Activated T-cell treated with anti-CD3 and anti-CD28 coated beads for 24 hours (primary cell): ENCODE measurements at places on chromosomes 16 and 17.

DNA sequence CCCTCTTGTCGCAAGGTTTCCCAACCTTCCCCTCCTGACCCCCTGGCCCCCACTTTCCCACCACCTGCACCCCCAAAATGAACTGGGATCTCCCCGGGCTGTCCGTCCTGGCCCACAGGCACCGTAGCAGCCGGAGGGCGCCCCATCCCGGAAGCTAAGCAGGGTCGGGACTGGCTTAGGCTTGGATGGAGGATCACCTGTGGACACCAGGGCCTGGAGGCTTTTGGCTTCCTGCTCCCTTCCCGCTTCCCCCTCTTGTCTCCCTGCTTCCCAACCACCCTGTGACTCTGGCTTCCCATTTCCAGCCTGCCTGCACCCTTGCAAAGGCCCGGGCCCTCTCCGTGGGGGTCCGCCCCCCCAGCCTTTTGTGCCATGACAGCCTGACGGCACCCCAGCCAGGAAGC lies 2291.3 kb downstream of the TP53TG3F start:
- DNase-seq = no peak

- DNase-seq = no peak
These were observed 854.1 kb downstream of the KCNJ2 start for GRCh38 chr17:71023249-71024030.

DNA sequence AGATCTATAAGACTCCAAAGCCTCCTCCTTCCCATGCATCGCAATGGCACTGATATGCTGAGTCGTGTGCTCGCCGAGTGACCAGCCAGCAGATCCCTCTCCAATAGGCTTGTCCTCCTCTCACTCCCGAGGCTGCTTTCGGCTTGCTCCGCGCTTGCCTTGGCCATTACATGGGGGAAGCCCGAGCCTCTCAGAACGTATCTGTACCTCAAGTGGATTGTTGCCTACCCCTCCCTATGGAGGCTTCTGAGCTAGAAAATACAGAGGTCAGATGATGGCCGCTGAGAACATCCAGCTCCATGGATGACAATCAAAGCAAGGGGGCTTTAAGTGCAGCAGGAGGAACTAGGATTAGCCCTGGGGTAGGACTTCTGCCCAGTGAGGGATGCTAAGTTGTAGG lies 7.7 kb upstream of the NLRP1 start:
- no peak for DNase-seq

DNA sequence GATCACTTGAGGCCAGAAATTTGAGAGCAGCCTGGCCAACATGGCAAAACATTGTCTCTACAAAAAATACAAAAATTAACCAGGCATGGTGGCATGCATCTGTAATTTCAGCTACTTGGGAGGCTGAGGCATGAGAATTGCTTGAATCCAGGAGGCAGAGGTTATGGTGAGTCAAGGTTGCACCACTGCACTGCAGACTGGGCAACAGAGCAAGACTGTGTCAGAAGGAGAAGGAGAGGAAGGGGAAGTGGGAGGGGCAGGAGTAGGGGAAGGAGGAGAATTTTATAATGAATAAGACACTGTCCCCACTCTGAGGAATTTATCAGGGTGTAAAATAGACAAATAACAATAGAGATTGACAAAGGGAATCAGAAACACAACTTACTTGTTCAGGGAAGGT lies 440.6 kb upstream of the DYNLRB2 start:
- no peak for DNase-seq

- DNase-seq = no peak
These were observed 368.0 kb downstream of the FOXL1 start for GRCh38 chr16:86946396-86946795.

DNA sequence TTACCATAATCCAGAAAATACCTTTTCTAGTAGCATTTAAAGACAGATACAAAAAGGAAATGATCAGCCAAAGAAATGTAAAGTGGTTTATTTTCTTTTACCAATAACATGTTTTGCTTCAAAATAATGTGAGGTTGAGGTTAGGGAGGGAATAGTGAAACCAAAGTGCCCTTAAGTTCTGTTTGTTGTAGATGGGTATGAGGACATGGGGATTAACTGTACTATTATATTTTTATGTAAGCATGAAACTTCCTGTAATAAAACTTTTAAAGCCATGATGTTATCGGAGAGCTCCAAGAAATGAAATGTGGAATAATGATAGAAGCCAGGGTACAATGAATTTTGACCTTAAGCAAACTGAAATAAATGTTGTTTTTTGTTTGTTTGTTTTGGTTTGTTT lies 9.9 kb downstream of the C16orf46 start:
- DNase-seq = no peak

GRCh38 chr17:31052187-31052889 lies 42.4 kb upstream of the NF1 start:
- no peak for DNase-seq

- DNase-seq = no peak
These were observed 1.2 kb downstream of the USP43 start for GRCh38 chr17:9646546-9646885.

DNA sequence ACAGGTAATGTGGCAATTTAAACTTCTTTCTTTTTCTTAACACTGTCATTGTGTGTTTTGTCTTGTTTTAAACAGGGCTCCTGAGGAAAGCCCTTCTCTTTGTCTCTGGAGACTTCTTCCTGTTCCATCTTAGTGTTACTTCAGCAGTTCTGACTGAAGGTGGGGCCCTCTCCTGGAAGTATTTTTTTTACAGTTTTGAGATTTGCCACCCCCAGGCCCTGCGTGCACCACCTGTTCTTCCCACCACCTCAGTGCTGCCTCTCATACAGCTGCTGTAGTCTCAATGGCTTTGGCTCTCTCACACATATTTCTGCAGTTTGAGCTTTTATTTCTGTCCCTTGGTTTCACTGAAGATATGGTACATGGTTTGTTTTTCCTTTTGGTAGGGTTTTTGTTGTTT lies 52.5 kb upstream of the ALDH3A1 start:
- no peak for DNase-seq

DNA sequence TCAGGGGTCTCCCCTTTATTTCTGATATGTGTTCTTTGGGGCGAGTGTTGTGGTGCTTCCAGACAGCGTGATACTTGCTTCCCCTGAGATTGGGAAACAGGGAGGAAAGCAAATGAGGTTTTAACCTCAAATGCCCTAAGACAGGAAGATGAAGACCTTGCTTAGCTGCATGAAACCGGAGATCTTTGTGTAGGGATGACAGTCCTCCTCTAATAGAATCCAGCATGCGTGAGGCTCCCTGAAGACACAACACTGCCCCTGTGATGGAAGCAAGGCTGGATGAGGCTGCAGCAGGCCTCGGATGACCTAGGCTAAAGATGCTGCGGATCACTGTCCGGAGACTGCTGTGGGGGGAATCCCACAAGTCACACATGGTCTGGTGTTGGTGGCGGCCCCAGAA lies 491.0 kb downstream of the CDH13 start:
- no peak for DNase-seq

DNA sequence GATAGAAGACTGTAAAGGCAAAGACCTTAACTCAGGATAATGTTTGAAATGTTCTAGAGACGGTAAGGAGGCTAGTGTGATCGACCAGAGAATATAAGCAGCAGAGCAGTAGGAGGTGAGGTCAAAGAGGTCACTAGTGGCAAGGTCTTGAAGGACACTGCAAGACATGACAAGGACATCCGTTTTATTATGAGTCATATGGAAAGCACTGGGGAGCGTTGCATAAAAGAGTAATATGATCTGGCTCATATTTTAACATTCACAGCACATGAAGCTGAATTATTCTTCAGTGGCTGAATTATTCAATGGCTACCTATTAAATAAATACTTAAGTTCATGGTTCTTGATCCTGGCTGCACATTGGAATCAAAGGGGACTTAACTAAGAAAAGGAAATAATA lies 123.7 kb downstream of the SOX9 start:
- no peak for DNase-seq

DNA sequence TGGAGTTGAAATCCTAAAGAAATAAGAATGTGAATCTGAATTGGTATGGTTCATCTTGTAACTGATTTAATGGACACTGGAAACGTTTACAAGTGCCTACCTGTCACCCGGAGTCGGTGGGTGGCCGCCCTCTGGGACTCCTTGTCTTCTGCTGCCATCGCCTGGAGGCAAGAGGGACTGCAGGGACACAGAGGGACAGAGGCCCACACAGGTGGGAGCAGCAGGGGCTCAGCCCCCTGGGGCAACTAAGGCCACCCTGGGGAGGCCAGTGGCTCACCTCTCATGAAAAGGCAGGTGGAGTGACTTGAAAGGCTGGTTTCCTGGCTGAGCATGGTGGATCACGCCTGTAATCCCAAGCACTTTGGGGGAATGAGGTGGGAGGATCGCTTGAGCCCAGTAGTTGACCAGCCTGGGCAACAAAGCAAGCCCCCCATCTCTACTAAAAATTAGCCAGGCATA lies 23.2 kb downstream of the TMEM92 start:
- DNase-seq = peak; percentile 78

DNA sequence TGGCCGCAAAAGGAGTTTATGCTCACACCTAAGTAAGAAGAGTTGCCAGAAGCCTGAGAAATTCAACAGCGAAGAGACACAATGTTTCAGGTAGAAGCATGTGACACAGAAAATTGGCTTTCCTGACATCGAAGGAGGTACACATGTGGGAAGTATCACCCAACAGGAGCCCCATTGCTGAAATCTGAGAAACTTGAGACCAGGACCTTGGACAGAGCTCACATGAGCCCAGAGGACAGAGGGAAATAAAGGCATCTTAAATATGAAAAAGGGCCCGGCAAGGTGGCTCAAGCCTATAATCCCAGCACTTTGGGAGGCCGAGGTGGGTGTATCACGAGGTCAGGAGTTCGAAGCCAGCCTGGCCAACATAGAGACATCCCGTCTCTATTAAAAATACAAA lies 304.1 kb upstream of the C16orf82 start:
- DNase-seq = no peak

DNA sequence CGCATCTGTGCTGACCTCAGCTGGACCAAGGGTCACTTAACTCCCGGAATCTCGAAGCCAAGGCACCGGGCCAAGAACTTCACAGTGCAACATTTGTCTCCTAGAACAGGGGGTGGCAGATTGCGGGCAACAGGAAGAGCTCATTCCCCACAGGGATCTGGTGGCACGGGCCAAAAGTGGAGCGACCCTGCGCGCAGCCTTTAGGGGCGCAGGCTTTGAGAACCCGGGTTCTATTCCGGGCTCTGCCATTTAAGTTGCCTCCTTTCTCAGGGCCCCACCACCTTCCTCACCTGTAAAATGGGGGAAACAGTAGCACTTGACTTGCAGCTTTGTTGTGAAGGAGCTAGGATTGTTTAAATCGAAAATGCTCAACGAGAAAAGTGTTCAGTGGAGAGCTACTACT lies 651 bp downstream of the SHMT1 start:
- no peak for DNase-seq

DNA sequence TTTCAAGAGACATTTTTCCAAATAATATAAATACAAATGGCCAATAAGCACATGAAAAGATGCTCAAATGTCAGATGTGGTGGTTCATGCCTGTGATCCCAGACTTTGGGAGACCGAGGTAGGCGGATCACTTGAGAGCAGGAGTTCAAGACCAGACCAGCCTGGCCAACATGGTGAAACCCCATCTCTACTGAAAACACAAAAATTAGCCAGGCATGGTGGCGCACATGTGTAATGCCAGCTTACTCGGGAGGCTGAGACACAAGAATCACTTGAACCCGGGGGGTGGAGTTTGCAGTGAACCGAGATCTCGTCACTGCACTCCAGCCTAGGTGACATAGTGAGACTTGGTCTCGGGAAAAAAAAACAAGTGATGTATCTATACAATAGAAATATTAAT lies 2.9 kb upstream of the GALK1 start:
- no peak for DNase-seq

- DNase-seq = no peak
These were observed 6.3 kb downstream of the SULT1A1 start for GRCh38 chr16:28603381-28604185.

DNA sequence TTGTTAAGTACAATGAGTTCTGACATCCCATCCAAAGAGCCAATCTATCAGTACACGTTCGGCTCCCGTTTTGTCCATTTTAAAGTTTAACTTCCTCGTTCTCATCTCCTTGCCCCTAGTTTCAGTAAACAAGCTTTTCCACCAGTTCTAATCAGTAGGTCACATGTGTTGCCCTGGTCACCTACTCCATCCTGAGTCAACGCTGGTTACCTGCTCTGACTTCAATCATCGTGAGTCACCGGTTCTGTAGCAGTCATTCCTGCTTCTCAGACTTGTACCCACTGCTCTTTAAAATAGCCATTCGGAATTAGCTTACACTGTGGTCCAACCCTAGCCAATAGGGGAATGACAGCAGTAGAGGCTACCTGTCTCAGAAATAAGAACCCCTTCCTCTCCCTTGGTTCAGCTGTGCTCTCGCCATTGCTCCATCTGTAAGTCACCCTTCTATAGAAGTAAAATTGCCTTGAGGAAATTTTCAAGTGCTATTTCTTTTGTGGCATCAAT lies 191.0 kb downstream of the CPPED1 start:
- no peak for DNase-seq
